ENCODE measurements at places on chromosomes 6 and 20. TPM values are rescaled to one million over a fixed set of nuclear protein-coding genes. Genes with fewer than 3 reads are reported as not detected.

The PPP1R18 gene
- total RNA-seq, result 30.9 TPM

The SNPH gene
- total RNA-seq, result 13.0 TPM

The PRPH2 gene
- 0.08 TPM for total RNA-seq

DNA sequence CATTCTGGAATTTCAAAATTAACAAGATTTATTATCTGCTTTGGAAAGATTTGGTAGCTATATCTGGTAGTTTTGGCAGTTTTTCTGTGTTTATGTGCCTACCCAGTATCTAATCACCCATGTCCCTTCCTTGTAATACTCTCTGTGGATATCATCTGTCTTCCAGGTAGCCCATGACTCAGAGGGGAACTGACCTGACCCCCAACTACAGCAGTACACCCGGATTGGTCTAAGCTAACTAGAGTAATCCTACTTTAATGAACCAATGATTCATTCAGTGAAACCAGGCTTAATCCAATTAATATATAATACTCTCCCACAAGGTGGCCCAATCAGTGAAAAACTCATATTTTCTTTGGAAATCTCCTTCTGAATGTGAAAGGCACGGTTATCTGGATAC lies 295.3 kb upstream of the SULF2 start:
- DNase-seq, result no peak

DNA sequence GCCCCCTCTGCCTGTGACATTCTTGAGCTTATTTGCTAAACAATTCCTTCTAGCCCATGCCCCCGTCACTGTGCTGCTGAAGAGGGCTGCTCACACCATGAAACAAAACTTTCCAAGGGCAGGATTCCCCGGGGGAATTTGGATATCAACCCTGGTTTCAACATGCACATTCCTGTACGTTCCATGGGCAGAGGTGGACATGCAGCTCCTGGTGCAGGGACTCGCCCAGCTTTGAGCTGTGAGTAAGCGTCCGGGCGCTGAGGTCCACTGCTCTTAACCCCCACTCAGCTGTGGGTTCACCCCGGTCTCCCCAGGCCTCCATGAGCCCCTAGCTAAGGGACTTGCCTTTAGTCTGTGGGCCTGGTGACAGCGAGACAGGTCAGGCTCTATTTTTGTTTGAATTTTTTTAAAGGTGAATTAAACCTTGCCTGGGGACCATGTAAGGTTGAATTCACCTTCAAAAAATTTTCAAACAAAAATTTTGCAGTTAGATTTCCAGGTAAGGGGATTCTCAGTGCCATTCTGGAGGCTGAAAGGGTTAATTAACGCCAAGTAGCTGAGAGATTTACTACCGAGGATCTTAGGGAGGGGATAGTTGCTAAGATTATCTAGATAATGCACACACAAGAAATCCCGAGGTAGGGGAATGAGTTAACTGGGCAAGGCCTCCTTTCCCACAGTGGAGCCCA lies 70.3 kb upstream of the SLC22A23 start:
- no peak for DNase-seq

DNA sequence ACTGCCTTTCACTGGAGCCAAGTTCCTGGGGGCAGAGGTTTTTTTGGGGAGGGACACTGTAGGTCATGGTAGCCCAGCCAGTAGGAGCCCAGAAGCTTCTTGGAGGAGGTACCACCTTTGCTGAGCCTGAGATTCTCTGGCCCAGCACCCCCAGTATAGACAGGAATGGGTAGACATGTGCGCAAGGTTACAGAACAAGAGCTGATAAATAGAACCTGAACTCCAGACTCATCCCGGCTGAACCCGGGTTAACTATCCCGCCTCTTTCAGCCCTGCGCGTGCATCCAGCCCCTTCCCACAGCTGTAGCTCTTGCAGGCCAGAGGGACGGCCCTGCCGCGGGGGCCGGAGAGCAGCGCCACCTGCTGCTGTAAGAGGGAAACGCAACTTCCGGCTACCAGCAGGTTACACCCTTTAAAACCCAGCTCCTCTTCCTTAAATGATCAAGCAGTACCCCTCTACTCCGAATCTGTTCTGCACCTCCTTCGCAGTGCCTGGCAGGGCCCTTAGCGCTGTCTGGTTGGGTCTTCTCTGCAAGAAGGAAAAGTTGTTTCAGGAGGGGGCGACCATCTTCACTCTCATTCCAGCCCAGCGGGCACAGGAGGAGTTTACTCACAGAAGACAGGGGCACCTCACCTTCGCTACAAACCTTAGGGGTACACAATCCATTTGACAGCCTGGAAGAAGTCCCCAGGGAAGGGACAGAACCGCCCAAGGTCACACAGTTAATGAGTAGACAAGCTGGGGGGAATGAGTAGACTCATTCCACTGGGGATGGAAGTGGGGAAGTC lies 7.5 kb downstream of the SRXN1 start:
- DNase-seq, result peak; percentile 69

- no peak for DNase-seq
These were observed 35.5 kb downstream of the NSFL1C start for GRCh38 chr20:1431158-1431557.
